ENCODE measurements at places on chromosomes 12 and 14. TPM values are rescaled to one million over a fixed set of nuclear protein-coding genes. Genes with fewer than 3 reads are reported as not detected.

Gene RNU4-1
- 2,211 TPM for total RNA-seq

Gene CD4
- total RNA-seq = 244 TPM

Gene NEUROD4
- total RNA-seq = not detected

Gene GPR68
- 12.7 TPM for total RNA-seq

Gene SERPINA10
- not detected for total RNA-seq

Data from activated naive CD4-positive, alpha-beta T cell treated with anti-CD3 and anti-CD28 coated beads, Interleukin-2, amount 50 U/mL, for 72 hours (primary cell).